Epithelial cell of proximal tubule (primary cell): ENCODE measurements at places on chromosomes 6 and 20. TPM values are rescaled to one million over a fixed set of nuclear protein-coding genes. Genes with fewer than 3 reads are reported as not detected.

DNA sequence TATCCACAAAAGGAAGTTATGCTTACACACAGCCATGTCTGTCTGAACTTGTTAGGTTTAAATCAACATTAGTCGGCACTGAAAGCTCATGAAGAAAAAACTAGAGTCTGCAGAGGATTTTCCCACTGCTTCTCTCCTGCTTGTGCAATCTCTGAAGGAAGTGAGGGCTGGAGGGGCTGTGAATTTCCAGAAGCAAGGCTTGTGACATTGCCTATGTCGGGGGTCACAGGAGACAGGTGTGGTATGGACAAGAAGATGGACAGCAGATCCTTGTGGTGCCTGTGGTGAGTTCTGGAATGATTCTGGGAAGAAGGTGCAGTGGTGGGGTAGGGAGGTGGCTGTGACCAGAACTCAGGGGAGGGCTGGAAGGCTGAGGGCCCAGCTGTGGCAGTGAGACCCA, 84.3 kb upstream of the TRAF3IP2 start:
- DNase-seq, result no peak

FERMT1 gene
- 21.8 and 26.1 TPM in 2 replicates for total RNA-seq

TMEM242 gene
- total RNA-seq, result 5.2 and 8.0 TPM in 2 replicates

DNA sequence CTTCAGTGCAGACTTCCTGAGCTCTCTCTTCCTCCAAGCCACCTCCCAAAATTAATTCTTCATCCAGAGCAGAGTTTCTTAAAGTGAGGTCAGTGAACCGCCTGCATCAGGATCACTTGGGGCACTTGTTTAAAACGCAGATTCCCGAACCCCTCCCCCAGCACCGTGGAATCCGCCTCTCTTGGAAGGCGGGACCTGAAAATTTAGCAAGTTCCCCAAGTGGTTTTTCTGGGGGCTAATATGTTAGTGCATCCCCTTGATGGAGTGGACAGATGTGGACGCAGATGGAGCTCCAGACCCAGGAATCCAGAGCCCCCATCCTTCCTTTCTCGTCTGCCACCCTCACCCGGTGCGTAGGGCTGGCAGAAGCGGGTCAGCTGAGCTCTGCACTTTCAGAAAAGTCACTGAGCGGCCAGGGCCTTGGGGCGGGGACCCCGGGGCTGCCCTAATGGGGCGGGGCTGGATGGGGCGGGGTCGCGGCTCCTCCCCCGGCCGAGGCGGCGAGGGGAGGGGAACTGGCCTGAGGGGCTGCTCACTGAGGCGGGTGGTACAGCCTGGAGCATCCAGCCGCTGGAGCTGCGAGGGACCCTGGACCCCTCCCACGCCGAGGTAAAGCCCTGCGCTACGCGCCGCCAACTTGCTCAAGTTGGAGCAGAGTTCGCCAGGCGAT, at the start of the genes DEFB124 and REM1:
DEFB124 (minus strand) TSS at position 370 of the 670 bp plus-strand sequence. CDS start 2,114 bp downstream, outside the sequence.
REM1 (plus strand) TSS at position 531 of the 670 bp plus-strand sequence. CDS start 1,158 bp downstream, outside the sequence.
- DNase-seq, result no peak

DNA sequence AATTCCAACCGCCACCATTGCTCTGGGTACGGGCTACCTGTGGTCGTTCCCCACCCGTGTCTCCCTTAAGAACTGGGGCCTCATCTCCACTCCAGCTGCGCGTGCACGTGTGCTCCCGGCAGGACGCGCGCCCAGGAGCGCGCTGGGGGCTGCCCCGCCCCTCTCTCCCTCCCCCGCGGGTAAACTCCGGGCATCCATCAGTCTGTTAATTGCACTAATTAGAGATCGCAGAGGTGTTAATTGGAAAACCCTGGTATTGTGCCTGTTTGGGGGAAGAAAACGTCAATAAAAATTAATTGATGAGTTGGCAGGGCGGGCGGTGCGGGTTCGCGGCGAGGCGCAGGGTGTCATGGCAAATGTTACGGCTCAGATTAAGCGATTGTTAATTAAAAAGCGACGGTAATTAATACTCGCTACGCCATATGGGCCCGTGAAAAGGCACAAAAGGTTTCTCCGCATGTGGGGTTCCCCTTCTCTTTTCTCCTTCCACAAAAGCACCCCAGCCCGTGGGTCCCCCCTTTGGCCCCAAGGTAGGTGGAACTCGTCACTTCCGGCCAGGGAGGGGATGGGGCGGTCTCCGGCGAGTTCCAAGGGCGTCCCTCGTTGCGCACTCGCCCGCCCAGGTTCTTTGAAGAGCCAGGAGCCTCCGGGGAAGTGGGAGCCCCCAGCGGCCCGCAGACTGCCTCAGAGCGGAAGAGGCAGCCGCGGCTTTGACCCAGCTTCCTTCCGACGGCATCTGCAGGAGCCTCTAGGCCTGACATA, 14.4 kb downstream of the FOXP4 start:
- no peak for DNase-seq

GRCh38 chr6:43993881-43994523, 133.2 kb downstream of the MRPL14 start:
- no peak for DNase-seq

- no peak for DNase-seq
These were observed 22.8 kb upstream of the CRIP3 start for GRCh38 chr6:43331470-43331869.

GRCh38 chr6:121984956-121985355, 414.5 kb upstream of the HSF2 start:
- DNase-seq, result no peak

DNA sequence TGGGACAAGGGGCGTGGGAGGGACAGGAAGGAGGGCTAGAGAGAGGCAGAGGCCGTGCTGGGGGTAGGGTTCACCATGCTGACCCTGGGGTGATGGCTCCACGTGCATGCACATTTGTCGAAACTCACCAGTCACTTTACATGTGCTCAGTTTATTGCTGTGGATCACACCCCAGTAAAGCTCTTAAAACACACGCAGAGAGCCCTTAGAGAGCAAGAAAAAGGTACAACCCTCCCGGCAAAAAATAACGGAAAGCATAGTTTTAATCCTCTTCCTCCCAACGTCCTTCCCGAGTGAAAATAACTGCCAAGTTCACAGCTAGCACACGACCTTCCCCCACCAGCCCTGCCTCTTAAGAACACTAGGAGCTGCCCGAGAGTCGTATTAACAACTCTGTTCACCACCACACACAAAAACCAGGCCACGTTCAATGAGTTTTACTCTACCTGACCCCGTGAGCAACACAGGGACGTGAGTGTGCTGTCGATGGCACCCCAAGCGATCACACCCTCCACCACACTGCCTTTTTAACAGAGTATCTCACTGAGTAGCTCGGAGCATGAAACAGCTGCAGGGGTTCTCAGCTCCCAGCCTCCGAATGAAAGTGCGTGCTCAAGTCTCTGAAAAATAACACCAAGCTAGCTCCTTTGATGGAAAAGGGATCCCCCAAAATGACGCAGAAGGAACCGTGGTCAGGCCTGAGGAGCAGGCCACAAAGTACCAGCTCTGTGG, 39.7 kb downstream of the TAF4 start:
- peak; percentile 35 for DNase-seq

- peak; percentile 62 for DNase-seq
These were observed at the start of gene NUP153 for GRCh38 chr6:17706580-17707370. TSS of gene NUP153 (minus strand) at chr6:17706925. CDS start at chr6:17706387, 538 bp downstream.

MEP1A gene
- not detected in 2 replicates for total RNA-seq

CST4 gene
- total RNA-seq, result not detected in 2 replicates

GRCh38 chr20:50481741-50482140, 28.4 kb upstream of the PTPN1 start:
- no peak for DNase-seq

SDCBP2 gene
- total RNA-seq, result 2.8 and 5.1 TPM in 2 replicates

DNA sequence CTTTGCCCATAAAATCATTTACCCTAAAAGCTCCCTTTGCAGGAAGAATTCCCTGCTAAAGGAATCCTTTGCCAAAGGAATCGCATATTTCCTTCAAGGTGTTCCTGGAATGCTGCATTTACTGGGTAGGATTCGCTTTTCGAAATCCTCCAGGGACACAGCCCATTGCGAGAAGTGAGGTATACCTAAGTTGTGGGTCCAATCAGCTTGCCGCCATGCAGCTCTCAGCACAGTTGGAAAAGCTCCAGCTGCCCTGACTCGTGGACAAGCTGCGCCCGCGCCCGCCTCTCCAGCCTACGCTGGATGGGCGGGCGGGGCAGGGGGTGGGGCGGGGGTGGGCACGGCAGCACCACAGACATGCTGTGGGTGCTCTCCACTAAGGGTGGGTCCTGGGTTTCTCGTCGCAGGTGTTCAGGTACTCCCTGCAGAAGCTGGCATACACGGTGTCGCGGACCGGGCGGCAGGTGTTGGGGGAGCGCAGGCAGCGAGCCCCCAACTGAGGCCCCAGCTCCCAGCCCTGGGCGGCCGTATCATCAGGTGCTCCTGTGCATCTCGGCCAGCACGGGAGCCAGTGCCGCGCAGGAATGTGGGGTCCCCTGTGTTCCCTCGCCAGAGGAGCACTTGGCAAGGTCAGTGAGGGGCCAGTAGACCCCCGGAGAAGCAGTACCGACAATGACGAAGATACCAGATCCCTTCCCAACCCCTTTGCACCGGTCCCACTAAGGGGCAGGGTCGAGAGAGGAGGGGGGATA, 1.4 kb downstream of the NNAT start:
- DNase-seq, result no peak

- DNase-seq, result no peak
These were observed 111.4 kb upstream of the CLDN20 start for GRCh38 chr6:155152211-155153076.

KCNK5 gene
- total RNA-seq, result 1.6 and 2.8 TPM in 2 replicates

GRCh38 chr6:38725414-38726183, 10.5 kb downstream of the DNAH8 start:
- no peak for DNase-seq

TREML2 gene
- total RNA-seq, result 0.07 TPM in 1 of 2 replicates, not detected in the other

CRIP3 gene
- not detected in 2 replicates for total RNA-seq

GRCh38 chr6:169923468-169924464, 172.3 kb downstream of the ERMARD start:
- no peak for DNase-seq

GRCh38 chr6:88177961-88178464, 11.9 kb upstream of the CNR1 start:
- peak; percentile 49 for DNase-seq

DLK2 gene
- total RNA-seq, result 0.12 and 0.29 TPM in 2 replicates

FOXC1 gene
- total RNA-seq, result 18.6 and 27.7 TPM in 2 replicates

RNF39 gene
- total RNA-seq, result not detected in 2 replicates

DNA sequence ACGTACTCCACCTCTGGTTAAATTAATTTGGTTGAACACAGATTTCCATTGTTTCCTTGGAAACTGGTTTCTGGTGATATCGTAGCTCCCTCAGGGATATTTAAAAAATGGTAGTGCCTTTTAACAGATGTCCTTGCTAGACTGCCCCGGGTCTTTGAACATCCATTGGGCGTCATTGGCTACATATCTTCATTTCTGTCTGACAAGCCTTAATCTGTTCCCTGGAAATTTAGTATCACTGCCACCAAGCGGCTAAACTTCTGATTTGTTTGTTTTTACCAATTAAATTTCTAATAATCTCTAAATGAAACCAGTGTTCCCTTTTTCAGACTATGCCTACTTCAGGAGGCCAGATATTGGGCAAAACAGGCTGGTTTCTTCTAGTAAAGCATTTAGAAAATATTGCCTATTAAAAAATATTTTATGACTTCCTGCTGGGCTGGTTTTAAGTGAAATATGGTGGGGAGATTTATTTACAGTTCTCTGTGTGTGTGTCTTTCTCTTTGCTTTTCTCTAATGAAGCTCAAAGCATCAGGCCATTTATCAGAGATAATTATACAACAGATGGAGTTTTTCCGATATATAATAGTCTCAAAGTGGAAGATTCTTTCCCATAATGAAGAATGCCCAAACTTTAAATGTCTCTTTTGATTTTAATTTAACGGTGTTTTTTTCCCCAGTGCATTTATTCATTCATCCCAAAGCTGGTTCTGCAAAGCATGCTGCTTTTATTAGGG, 249.5 kb downstream of the ZFAND3 start:
- DNase-seq, result no peak

- no peak for DNase-seq
These were observed 32.4 kb downstream of the SLC16A10 start for GRCh38 chr6:111119571-111120329.

DNA sequence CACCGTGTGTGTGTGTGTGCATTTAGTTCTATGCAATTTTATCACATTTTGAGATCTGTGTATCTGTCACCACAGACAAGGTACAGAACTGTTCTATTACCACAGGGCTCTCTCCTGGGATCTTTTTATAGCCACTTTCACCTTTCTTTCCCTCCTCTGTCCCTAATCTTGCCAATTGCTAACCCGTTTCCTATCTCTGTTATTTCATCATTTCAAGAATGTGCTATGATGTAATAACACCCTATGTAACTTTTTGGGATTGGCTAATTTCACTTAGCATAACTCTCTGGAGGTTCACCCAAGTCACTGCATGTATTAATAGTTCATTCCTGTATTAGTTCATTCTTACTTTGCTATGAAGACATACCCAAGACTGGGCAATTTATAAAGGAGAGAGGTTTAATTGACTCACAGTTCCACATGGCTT, 657.7 kb downstream of the QKI start:
- DNase-seq, result no peak

DNA sequence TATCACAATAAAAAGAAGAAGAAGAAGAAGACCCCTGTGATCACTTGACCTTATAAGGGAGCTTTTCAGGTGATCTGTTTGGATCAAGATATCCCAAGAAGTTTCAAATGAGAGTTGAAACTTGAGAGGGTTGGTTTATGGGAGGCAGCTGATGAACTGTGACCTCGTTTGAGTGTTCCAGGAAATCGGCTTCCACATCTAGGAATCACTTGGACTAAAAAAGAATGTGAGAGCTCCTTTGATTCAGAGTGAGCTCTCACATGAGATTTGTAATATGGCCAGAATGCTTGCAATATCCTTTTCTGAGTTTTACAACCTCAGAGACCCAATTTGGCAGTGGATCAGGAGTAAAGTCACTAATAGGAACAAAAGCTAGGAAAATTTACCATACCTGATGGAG, 228.1 kb downstream of the ATXN1 start:
- DNase-seq, result no peak

DNA sequence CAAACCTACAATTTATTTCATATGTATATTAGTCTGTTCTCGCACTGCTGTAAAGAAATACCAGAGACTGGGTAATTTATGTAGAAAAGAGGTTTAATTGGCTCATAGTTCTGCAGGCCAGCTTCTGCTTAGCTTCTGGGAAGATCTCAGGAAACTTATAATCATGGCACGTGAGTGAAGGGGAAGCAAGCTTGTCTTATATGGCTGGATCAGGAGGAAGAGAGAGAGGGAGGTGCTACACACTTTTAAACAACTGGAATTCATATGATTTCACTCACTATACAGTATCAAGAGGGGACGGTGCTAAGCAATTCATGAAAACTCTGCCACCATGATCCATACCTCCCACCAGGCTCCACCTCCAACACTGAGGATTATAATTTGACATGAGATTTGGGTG, 29.9 kb downstream of the PHACTR2 start:
- no peak for DNase-seq
